ENCODE measurements at places on chromosomes 1 and 21.

- DNase-seq: no peak
These were observed 10.6 kb downstream of the CNR2 start for GRCh38 chr1:23902321-23903278.

DNA sequence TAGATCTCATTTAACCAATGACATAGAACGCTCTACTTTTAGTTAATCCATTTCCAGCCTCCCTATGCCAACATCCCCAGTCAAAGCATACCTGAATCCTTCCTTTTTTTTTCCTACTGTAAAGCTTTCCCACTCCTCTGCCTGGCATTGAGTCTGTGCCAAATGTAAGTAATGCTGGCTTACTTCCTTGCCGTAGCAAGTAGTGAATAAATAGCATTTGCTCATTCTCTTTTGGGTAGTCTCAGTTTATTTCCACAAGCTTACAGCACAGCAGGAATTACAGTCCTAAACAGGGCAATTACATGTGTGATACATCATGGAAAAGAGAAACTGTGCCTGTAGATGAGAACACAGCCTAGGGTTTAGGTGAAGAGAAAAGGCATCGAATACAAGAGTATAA, 352.6 kb upstream of the NEGR1 start:
- DNase-seq: no peak

GRCh38 chr1:110152133-110152785, 2.0 kb downstream of the SLC6A17 start:
- no peak for DNase-seq

- no peak for DNase-seq
These were observed 4.4 kb downstream of the ST3GAL3 start for GRCh38 chr1:43711524-43712386.

DNA sequence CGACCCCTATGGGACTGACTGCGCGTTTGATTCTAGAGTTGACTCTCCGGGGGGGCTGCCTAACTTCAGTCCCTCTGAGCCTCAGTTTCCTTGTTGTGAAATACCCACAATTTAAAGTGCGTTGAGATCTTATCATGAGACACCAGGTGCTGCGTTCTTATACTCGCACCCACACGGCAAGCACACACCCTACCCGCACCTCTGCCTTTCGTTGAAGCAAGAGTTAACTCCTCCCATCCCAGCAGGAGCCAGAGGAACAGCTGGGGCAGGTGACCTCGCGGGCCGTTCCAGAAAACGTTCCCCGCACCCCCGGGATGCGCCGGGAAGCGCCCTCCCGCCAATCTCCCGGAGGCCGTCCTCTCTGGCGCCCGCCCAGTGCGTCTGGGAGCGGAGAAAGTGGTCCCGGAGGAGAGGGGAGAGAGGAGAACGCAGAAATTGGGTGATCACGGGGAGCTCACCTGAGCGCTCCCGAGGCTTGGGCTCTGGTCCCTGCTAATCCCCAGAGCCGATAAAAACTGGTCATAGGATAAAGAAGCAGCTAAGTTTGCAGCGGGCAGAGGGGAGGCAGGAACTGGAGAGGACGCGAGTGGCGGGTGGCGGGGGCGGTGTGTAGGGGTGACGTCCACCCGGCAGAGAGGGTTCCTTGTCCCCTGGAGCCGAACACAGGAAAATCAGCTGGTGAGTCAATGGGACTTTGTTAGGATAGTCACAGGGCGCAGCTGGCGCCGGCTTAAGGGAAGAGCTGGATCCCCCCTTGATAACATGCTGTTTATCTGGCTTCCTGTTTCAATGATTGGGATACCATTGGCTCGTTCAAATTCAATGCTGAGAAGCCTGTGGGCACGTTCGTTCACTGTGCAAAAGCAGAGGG, 869 bp downstream of the NAV1 start:
- DNase-seq: no peak

DNA sequence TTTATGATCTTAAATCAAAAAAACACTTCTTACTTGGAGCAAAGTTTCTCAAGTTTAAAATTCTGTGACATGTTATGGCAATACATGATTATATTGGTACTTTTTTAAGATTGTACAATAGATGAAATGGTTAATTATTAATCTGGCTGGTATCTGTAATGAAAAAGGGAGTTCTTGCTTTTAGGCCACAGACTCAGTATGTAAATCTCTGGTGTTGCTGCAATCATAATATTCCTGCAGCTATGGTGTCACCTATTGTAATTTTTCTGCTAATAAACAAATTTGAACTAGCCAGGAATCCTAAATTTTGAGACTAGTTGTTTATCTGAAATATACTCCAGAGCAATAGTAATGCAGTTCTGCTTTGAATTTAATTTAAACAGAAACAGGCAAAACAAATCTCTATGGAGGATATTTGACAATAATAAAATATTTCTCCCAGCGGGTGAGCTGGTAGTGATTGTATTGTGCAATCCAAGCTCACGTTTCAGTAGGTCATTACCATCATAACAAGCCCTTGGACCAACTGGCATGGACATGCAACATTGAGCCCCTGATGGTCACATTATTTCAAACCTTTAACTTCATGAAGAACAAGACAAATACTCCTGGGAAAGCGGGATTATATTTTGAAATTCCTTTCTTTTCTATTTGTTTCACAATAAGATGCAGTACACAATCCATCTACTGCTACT, 77.2 kb upstream of the USH2A start:
- no peak for DNase-seq

GRCh38 chr1:59410457-59410856, 113.6 kb downstream of the FGGY start:
- DNase-seq: no peak

DNA sequence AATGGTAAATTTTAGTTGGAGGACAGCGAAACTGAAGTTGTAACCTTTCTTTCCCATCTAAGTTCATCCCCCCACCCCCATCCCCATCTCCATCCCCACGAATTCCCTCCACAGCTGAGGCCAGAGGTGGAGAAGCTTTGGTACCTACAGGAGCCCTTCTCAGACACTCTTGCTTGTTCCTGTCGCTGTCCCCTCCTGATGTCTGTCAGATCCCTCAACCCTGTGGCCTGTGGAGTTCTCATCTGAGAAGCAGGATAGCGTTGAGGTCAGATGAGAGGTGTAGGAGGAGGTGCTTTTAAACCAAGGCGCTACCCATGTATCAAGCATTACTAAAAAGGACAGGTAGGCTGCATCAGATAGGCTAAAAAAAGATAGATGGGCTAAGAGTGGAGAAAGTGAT, 769 bp downstream of the NTPCR start:
- peak; percentile 23 for DNase-seq

DNA sequence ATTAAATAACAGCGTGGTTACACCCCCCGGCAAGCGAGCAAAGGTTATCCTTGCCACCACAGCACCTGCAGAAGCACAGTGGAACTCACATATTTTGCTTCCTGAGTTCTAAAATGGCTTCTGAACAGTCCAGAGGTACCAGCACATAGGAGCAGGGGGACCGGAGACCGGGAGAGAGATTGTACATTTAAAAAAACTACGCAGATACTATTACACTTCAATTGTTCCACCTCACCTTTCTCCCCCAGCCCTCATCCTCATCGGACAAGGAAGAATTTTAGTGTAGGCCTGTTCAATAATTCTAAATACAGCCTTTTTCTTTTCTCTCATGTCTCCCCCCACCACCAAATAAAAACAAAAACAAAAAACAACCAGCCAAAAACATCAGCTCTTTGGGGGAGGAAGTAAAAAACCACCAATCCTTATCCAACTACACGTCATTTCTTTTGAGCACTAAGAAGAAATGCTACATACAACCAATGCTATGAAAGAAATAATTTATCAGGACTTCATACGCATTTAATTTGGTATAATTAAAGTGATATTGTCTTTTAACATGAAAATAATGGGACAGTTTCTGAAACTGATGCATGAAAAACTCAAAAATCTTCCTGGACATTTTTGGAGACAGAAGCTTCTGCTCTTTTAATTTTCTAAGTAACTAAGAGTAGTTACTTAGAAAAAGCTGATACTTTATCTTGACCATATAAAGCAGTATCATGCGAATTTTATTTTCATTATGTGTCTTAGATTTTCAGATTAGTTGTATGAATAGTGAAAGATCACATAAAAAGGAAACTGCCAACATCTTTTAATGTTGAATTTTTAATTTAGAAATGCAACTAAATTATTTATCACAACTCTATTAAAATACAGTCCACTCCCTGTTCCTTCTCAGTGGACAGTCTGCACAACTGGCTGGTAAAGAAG, 9.1 kb downstream of the CDKN2C start:
- DNase-seq: no peak

DNA sequence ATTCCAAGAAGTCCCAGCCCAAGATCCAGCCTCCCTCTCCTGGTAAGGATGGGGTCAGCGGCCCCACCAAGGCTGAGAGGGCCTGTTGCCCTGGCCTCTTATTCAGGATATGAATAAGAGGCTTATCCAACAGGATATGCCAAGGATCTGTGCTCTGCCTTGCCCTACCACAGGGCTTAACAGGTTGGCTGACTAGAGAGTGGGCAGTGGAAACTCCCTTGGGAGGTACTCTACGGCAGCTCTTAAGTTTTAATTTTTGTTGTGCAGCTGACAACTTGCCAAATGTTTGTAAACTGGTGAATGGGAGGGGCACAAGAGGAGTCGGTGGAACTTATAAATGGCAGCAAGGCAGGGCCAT, 16.5 kb upstream of the PIGV start:
- no peak for DNase-seq

DNA sequence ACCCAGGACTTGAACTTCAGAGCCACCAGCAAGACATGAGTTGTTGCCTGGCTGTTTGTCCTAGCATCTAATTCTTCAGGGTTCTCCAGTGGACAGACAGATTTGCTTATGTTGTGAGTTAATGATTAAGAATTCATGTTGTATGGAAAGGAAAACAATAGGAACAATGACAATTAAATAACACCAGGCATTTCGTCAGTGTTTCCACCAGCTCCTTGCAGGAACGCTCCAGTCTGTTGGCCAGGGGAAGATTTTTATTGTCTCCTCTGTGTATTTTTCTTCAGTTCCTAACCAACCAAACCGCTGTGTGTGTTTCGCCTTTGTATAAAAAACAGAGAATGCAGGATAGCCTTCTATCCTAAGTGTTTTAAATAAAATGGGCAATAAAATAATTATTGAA, 64.4 kb upstream of the PTGFR start:
- no peak for DNase-seq

- no peak for DNase-seq
These were observed 329.3 kb upstream of the PROX1 start for GRCh38 chr1:213658457-213658856.

DNA sequence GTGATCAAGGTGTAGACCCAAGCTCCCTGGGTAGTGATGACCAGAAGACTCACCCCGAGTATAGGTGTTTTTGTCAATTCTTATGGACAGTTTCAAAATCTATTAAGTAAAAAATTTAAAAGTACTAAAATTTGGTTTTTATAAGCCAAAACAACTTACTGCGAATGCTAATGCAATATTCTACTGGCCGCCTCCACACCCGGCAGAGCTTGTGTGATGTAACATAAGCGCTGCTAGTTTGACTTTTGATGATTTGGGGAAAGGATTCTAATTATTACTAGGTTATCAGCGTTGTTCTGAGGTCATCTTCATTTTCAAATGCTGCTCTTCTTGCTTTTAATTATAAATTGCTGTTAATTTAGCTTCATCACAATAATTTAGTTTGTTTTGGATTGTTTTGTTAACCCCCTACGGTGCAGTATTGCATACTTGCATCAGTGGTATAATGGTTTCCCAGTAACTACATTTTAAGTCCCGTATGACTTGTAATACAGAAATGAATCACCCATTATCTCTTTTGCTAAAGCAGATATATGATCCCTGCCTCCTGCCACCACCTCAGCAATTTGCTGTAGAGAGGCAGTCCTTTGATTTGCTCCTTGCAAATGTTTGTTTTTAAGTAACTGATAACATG, 178.0 kb downstream of the SDCCAG8 start:
- no peak for DNase-seq

DNA sequence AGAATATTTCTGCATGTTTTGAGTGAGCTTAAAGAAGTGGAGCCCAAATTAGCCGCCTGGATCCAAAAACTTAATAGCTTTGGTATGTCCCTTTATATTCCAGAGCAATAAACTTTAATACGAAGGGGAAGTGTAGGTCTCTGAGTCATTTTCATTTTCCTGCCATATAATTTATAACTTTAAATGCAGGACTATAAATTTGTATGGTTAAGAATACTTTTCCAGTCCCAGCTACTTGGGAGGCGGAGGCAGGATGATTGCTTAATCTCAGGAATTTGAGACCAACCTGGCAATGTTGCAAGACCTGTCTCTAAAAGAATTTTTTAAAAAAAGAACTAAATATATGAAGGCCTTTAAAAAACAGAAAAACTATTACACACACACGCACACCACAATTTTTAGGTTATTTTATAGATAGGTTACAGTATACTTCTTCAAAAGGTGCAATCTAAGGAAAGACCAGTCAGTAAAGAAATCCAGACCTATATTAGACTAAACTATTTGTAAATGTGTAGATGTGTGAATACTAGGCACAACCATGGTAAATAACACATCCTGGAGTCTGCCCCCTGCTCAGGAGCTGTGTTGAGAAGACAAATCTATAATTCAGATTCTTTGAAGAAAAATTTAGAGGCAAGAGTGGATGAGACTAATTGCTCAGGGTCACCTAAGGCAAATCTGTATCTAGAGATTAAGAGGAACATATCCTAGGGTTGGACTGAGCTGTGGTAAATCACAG, 80.3 kb downstream of the TTC3 start:
- DNase-seq: no peak

GRCh38 chr1:87648323-87649119, 319.8 kb downstream of the LMO4 start:
- DNase-seq: no peak

DNA sequence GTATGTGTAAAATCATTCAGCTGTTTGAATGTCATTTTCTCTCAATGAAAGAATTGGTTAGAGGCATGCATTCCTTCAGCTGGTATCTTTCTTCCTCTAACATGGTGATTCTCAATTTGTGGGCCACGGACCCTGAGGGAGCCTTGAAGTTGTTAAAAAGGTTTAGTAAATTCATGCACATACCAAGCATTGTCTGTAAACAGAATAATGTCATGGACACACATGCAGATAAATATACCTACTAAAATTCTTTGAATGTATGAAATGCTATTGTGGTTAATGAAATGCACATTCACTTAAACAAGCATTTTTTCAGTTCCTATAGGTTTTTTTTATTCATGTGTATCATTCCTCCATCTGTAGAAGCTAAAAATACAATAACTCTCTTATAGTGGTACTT, 65.4 kb downstream of the PBX1 start:
- no peak for DNase-seq

- no peak for DNase-seq
These were observed 48.3 kb upstream of the LBR start for GRCh38 chr1:225476100-225476511.
